ENCODE measurements at places on chromosomes 1 and 21.

- DNase-seq: no peak
These were observed 784 bp upstream of the KCND3 start for GRCh38 chr1:111990026-111990877.

DNA sequence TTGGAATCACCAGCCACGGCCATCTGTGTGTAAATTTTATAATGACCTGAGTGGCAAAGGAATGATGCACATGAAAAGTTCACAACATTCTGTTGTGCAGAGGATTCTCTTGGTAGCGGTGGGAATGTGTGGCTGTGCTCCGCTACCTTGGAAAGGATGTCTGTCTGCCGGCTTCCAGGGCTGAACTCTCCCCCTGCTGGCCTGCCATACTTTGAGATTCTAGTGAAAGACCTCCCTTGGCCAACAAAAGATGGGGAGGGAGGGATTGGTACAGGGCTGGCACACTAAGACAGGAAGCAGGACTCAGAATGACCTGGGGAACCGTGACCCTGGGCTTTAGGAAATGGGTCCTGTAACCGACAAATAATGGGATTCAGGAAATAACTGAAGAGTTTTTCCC is 194.5 kb upstream of the PLD5 start:
- DNase-seq: no peak

- DNase-seq: no peak
These were observed 18.4 kb upstream of the COL6A1 start for GRCh38 chr21:45963232-45963570.

GRCh38 chr1:199669916-199670315 is 357.6 kb upstream of the NR5A2 start:
- DNase-seq: no peak

DNA sequence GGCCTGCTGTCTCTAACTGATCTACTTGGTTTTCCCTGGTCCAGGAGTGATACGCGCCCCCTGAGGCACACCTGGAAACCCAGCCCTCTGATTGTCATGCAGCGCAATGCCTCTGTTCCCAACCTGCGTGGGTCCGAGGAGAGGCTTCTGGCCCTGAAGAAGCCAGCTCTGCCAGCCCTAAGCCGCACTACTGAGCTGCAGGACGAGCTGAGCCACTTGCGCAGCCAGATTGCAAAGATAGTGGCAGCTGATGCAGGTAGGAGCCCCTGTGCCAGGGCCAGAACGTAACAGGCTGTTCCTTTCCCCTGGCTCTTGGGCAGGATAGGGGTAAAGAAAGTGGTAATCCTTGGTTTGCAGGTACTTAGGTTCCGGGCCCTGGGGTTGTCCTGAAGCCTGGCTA is 6.8 kb downstream of the MTFR1L start:
- DNase-seq: no peak

- DNase-seq: no peak
These were observed 8.8 kb downstream of the ETV3L start for GRCh38 chr1:157090771-157091170.

GRCh38 chr1:76065270-76065669 is 9.3 kb upstream of the ST6GALNAC3 start:
- no peak for DNase-seq

DNA sequence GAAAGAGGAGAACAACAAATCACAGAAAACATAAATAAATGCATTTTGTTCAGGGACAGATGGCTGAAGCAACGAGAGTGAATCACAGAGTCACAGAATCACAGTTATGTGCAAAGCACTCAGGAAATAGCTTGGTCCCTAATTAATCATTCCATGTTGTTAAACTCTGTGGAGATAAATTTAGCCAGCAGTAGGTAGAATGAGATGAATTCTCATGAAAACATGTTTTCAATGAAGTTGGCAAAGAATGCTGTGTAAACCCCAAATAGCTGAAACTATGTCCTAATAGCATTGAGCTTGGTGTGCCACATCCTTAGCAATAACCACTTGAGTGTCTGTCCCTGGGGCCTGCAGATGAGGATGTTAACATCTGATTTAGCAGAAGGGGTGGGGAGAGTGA is 20.4 kb downstream of the LEPR start:
- no peak for DNase-seq

- no peak for DNase-seq
These were observed 3.6 kb upstream of the NAV1 start for GRCh38 chr1:201535046-201535918.

- DNase-seq: no peak
These were observed 35.0 kb downstream of the DNAJC6 start for GRCh38 chr1:65344171-65344814.

DNA sequence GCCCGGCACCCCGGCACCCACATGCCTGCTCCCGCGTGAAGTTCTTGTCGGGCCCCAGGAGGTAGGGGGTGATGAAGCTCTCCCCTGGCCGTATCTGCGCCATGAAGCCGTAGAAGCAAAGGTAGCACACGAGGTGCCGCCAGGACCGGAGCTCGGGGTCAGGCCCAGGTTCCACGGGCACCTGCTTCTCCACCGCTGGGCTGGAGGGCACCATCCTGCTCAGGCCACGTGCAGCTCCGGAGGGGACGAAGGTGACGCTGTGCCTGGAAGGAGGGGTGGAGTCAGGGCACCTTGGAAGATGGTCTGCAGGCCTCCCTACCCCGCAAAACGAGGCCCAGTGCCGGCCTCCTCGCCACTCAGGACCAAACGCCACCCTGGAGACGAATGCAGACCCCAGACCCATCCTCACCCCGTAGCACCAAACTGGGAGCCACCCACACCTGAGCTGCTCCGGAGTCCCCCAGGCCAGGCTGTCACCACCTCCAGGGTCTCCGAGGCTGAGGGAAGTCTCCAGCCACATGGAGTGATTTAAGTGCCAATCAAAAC is 4.4 kb downstream of the SLC19A1 start:
- DNase-seq: no peak

GRCh38 chr1:204041232-204041767 is 31.6 kb upstream of the SOX13 start:
- DNase-seq: no peak

- no peak for DNase-seq
These were observed 10.7 kb upstream of the LAPTM5 start for GRCh38 chr1:30768159-30768829.

DNA sequence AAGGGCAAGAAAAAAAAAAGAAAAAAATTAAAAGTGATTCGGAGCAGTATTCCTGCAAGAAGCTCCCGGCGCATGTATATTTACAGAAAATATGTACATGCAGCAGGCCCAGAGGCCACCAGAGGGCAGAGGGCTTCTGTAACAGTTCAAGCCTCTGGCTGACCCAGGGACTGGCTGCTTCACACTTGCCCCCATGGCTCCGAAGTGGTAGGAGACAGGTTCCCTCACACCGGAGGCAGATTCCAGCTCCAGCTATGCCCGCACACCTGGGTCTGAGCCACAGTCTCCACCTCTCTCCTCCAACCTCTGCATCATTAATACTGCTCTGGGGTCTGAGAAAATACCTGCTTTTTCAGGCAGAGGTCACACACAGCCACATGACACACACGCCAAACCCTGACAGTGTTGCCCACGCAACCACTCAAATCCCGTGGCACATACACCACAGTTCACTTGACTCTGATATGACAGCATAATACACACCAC is 2.2 kb upstream of the ARHGAP30 start:
- peak; percentile 65 for DNase-seq

DNA sequence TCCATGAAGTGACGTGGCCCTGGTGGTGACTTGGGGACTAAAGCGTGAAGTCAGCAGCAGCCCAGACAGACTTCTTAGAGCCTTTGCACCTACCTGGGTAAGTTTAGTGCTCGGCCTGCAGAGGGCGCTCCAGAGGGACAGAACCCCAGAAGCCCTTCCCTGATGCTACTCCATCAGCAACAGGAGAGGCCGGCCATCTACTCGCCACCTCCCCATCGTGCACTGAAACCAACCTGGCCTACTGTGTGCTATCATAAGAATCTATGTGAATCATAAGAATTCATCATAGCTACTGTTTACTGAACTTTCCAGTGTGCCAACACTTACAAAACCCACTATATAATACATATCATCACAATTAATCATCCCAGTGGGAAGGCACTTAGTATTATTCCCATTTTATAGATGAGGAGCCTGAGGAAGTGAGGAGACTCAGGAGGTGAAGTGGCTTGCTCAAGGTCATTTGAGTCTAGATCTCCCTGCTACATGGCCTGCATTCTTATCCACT is 7.9 kb upstream of the EDN2 start:
- DNase-seq: no peak

All from hematopoietic multipotent progenitor cell (in vitro differentiated cells).